ENCODE measurements at places on chromosomes 2 and 18. TPM values are rescaled to one million over a fixed set of nuclear protein-coding genes. Genes with fewer than 3 reads are reported as not detected.

- no peak for DNase-seq
Measured at GRCh38 chr2:33632831-33633230, 33.7 kb upstream of the FAM98A start.

METTL5 gene
- 51.1 TPM for total RNA-seq

GAD1 gene
- total RNA-seq = 4.3 TPM

- no peak for DNase-seq
Measured at GRCh38 chr18:53324353-53324752, 900.1 kb downstream of the MBD2 start.

CENPA gene
- total RNA-seq = 43.6 TPM

DNA sequence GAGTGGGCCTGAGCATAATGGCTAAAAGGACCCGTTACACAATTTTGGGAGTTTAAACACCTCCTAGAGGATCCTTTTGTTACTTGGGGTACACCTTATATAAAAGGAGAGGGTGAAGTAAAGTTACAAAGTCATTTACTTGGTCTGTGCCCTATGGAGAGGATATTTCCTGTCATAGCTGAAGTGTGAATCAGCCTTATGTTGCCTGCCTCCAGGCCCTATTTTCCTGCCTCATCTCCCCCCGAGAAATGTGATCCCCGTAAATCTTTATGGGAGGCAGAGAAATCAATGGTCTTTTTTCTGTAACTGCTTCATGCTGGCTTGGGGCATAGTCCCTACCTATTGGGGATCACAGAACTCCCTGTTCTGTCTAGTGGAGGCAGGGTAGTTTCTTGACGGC is 906.6 kb downstream of the DSC3 start:
- no peak for DNase-seq

DNA sequence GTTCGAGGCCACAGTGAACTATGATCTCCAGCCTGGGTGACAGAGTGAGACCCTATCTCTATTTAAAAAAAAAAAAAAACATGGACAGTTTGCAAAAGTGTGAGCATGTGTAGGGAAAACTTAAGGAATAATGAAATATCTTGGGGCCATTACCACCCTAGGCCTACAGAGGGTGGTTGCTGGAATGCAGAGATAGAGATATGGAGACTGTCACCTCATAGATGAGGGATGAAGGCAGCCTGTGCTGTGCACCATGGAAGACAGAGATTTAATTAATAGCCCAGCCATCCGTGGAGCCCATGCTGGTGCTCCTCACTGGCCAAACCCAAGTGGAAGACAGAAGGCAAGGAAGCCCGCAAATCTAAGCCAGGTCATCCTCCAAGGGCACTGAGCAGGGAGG is 16.6 kb upstream of the CEP68 start:
- no peak for DNase-seq

SFTPB gene
- total RNA-seq = not detected

Data from PC-9 (cell line).